Suppressor macrophage treated with lipopolysaccharide for 1 hour (primary cell): ENCODE measurements at places on chromosomes 5 and 9.

DNA sequence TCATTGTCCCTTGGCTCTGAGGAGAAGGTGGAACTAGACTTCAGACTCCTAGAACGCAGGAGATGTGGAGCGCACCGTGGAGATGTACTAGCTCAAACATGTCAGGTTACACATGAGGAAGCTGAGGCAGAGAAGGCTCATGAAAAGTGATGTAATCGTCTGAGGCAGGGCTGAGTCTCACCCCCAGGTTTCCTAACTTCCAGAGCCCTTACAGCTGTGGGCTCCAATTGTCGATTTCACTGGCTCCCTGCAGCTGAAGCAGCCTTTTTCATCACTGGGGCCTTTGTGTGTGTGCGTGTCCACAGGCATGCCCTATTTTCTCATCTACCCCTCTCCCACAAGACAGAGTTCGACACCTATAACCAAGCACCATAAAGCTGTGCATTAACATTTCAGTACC, 370.6 kb downstream of the NTRK2 start:
- no peak for DNase-seq

- DNase-seq: no peak
These were observed 626.5 kb downstream of the DMRTA1 start for GRCh38 chr9:23073136-23073535.

GRCh38 chr5:139265001-139265400, 28.5 kb upstream of the MATR3 start:
- no peak for DNase-seq

- peak; percentile 20 for DNase-seq
These were observed 68.2 kb downstream of the CDC14B start for GRCh38 chr9:96551403-96551802.

DNA sequence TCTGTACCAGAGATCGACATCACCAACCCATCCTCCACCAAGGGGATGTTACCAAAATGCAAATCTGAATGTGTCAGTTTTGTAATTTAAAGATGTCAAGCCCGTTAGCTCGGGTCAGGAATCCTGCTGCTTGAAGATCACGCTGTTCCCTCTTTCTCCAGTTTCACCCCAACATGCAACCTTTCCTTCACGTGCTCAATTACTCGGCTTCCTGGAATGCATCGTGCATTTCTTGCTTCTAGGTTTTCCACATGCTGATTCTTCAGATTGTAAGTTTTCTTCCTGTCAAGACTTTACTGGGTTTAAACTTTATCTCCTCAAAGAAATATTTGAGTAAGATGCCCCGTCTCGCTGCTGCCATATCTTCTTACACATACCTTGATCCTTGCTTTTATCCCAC, 209.5 kb upstream of the SNX2 start:
- no peak for DNase-seq

GRCh38 chr9:108681851-108682590, 173.8 kb downstream of the ACTL7B start:
- DNase-seq: no peak

DNA sequence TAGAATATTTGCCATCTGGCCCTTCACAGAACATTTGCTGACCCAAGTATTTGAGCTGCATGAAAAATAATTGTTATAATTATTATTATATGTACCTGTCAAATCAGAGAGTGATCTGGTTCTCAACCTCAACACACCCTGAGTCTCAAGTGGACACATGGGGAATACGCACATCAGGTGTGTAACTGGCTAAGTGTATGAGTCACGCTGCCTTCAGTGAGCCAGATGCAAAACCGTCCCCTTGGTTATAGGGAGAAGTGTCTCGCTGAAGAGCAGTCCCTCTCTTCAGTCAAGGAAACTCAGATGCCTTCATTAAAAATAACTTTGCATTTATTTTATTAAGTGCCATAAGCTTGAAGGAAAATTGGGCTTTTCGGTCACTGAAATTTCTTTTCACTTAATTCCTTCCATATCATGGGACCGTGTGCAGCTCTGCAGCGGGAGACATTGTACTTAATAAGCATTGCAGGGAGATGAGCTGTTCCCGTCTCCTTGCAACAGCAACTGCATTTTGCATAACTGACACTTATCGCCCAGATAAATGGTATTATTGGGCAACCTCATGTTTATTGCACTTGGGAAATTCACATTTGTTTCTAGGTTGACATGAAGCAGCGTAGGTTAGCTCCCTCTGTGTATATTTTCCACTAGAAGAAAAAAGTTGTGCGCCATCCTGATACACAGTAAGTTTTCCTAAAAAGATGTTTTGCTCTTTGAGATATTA, 512.3 kb upstream of the DAP start:
- DNase-seq: no peak

DNA sequence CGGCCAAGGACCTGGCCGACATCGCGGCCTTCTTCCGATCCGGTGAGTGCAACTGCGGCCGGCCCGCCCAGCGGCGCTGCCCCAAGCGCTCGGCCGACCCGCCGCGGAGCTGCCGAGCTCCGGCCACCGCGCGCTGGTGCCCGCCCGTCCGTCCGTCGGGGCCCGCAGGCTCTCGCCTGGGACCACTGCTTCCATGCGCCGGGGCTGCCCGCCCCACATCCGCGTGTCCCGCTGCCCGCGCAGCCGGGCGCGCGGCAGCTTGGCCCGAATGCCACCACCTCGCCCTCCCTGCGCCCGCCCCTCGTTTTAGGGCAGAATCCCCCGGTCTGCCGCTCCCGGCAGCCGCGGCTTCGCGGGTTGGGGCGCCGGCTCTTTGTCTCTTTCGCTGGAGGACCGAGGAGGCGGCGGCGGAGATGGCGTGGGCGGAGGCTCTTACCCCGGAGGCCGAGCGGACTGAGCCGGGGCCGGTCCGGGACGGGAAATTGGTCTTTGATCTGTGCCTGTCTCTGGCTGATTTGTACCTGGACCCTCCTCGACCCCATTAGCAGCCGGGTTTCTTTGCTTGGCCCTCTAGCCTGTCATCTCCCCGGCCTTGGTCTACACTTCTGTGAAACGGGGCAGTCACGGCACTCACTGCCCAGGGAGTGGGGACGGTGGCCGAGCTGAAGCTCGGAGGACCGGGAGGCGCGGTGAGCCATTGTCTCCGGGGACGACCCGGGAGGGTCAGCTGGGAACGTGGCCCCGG, 871 bp downstream of the TRIO start:
- DNase-seq: peak; percentile 84

GRCh38 chr5:137613554-137614265, 114.6 kb upstream of the SPOCK1 start:
- DNase-seq: peak; percentile 94

DNA sequence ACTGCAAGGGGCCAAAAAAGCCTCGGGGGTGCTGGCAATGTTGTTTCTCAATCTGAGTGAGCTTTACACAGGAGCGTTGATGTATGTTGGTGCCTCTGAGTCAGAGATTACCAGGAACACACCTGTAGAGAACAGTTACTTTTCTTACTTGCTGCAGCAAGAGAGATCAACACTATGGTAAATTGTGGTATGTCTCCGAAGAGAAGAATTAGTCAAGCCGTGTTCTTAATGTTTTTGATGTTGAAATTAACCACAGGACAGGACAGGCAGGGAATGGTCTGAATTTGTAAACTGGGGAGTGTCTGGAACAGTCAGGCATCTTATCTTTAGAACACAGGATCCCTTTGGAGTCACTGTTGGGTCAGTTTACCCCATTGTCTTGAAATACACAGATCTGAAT, 285.7 kb downstream of the DNAH5 start:
- DNase-seq: no peak

DNA sequence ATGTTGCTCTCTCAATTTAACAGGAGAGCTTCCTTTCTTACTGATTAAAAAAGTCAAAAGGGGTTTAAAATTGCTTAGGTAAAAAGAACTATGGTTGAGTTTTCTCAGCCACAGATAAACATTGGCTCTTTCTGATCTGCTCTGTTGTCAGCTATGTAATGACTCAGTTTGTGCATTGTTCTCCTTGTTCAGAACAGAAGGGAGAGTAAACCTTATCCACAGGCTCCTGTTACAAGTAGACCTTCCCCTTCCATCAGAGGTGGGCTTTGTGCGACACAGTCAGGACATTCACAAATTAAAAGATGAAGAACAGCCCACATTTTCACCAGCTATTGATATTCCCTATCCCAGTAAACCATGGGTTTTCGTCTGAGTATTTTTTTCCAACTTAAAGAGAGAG, 236.3 kb upstream of the SEMA6A start:
- no peak for DNase-seq

DNA sequence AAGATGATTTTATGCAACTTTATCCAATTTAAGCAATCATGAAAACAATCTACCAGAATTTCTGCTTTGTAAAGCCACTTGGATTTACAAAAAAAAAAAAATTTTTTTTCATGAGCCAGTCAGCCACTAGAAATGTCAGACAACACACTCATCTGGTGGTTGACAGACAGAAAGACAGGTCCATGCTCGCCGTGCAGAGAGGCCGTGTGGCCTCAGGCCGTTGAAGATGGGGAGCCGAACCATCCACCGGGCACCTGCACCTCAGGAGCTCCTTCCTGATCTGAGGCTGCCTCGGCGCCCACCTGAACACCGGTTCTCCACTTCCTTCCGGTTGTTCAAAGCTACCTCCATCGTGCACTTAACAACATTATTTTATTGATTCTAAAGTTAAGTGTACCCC, 138.0 kb upstream of the IRX4 start:
- DNase-seq: no peak

DNA sequence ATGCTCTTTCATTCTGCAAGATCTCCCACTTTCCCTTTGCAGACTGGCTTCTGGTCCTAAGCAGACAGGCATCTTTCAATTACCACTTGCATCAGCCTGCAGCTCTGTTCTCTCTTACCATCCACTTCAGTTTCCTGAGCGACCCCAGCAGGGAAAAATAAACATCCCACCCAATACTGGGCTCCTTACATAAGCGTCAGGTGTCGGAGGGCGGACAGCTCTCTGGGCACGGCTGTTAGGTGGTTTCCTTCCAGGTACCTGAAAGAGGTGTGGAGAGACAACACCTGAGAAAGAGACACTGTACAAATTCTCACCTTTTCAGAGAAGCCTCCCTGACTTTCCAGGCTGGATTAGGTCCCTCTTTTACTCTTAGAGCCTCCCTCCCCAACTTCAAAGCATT, 145.1 kb upstream of the PANK3 start:
- DNase-seq: no peak

DNA sequence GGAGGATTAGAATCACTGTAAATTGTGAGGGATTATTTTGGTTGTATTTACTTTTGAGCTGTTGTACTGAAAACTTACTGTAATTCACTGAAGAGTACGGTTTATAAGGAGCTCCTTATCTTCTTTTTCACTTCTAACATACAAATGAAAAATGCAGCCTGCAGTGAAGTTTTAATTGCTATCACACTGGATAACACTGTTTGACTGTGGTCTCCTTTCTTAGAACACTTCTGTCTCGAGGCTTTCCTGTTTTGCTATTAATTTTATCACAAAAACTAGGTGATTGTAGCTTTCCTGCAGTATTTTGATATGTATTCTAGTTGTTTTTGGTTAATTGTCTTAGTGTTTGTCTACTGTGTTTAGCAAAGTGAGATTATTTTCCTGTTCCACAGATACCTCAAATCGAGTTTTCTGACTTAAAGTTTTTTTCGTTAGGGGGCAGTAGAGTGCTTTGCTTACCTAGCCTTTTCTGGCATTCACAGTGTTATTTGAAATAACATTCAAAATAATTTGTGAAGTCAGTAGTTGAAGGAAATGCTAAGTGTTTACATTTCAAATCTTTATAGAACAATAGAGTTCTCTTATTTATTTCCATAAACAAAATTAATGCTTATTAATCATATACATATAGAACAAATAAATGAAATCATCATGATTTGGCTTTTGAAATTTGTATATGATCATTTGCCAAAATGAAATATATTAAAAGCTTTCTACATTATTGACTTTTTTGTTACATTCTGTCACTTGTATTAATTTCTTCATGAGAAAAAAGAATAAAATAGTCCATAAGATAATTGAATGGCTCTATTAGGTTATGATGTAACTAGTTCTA, 52.9 kb downstream of the COMMD10 start:
- peak; percentile 76 for DNase-seq

- no peak for DNase-seq
These were observed 17.6 kb upstream of the MARCHF6 start for GRCh38 chr5:10335711-10336470.

GRCh38 chr5:134135091-134135655, 20.7 kb downstream of the TCF7 start:
- no peak for DNase-seq

- DNase-seq: no peak
These were observed 107.8 kb upstream of the PRLR start for GRCh38 chr5:35338157-35338453.

DNA sequence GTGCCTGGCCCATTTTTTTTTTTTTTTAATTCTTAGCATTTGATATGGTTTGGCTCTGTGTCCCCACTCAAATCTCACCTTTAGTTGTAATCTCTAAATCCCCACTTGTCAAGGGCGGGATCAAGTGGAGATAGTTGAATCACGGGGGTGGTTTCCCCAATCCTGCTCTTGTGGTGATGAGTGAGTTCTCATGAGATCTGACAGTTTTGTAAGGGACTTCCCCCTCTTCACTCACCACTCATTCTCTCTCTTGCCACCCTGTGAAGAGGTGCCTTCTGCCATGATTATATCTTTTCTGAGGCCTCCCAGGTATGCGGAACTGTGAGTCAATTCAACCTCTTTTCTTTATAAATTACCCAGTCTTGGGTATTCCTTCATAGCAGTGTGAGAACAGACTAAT, 27.2 kb downstream of the NDUFAF2 start:
- peak; percentile 42 for DNase-seq

DNA sequence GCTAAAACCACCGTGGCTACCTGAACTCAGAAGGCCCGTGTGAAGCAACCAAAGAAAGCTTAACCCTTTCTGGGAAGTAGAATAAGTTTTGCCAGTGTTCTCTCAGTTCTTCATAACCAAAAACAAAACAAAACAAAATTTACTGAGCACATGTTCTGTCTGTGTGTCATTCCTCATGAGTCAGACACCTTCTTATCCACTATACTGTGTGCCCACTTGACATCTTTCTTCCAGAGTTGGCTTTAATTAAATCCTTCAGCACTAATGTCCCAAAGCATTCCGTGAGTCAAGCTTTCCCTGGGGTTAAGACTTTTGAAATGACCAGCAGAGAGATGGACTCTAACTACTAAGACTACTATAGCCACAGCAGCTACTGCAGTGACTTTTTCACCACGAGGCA, 61.3 kb downstream of the GLIS3 start:
- DNase-seq: no peak

GRCh38 chr5:94707359-94707758, 88.9 kb downstream of the SLF1 start:
- DNase-seq: no peak

- DNase-seq: no peak
These were observed 9.1 kb downstream of the PIK3R1 start for GRCh38 chr5:68224509-68225187.

DNA sequence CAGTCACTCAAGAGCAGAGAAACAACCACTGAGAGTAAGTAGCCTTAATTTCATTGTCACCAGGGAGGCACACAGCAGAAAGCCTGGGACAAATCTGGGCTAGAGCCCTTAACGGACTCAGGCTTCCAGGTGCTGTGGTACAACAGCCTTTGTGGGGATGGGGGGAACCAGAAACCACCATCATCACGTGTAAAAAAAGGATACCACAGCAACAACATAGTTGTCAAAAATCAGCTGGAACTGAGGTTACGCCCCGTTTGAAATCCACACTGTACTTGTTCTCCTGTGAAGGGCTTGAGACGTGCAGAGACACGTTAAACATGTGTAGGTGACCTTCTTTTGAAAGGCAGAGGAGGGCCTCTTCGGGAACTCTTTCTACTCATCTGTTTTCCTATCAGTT, 16.6 kb upstream of the PLPP1 start:
- DNase-seq: no peak
